Activated CD8-positive, alpha-beta memory T cell treated with anti-CD3 and anti-CD28 coated beads for 1 hour (primary cell): ENCODE measurements at places on chromosomes 5 and 9.

DNA sequence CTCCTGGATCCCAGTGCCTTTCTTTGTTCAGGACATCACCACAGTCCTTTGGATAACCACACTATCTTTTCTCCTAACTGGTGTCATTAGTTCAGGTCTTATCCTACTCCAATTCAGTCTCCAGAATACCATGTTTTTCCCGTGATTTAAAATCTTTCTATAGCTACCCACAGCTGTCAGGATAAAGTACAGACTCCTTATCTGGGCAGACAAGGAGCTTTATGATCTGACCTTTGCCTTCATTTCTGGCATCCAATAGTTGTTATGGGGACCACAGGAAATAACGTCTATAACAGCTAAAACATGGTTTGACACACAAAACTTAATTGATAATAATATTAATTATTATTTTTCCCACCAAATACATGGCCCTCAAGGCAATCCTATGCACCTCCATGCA, 125.6 kb downstream of the ARL15 start:
- no peak for DNase-seq

- no peak for DNase-seq
Measured at GRCh38 chr5:5165541-5166002, 25.4 kb downstream of the ADAMTS16 start.

DNA sequence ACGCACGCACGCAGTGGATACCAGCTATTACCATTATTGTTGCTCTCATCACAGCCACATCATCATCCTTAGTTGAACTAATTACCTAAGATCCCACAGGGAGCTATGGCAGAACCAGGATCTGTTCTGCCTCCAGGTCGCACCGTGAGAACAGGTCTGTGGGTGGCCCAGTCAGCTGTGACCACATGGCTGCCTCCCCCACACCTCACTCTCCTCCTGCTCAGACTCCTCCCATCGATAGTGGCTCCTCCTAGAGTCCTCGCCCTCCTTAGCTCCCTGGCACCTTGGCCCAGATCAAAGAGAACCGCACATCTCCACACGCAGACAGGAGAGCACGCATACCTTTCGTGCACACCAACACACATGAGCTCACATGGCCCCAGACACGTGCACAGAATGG, 32.4 kb upstream of the RPL26L1 start:
- DNase-seq = no peak

- DNase-seq = no peak
Measured at GRCh38 chr9:136697146-136697820, 10.0 kb upstream of the AGPAT2 start.

GRCh38 chr5:149175346-149176105, 34.2 kb downstream of the ABLIM3 start:
- DNase-seq = no peak

- DNase-seq = no peak
Measured at GRCh38 chr5:19782566-19782965, 205.4 kb downstream of the CDH18 start.

DNA sequence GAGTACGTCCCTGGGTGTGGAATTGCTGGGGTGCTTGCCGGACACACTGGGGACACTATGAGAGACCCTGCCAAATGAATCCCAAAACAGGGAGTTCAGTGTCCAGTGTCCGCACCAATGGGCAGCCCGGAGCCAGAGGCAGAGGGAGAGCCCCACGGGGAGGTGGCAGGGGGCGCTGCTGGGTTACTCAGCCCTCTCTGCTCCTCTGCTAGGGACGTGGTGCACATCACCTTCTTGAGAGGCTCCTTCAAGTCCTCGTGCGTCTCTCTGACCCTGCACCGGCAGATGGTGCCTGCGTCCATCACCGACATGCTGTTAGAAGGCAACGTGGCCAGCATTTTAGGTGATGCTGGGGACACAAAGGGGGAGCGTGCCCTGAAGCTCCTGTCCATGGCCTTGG, 20.8 kb downstream of the STKLD1 start:
- no peak for DNase-seq
